ENCODE measurements at places on chromosomes 1 and 21.

DNA sequence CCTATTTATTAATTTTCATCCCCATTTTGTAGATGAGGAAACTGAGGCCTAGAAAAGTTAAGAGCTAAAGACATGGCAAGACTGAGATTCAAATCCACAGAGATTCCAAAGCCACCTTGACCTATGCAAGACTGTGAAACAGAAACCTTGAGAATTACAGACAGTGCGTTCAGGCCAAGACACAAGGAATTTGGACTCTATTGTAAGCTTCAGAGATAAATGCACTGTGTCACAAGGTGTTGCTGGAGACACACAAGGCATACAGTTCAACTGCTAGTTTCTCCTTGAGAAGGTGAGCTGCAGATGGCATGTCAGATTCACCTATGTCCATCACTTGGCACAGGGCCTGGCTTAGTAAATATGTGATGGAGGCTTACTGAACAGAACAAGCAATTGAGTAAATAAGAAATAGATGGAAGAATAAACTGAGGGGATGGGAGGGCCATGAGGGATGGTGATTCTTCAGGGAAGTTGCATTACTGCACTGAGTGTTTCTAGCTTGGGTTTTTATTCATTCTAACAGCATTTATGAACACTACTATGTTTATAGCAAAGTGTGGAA, 215.0 kb downstream of the DAB1 start:
- DNase-seq = no peak

DNA sequence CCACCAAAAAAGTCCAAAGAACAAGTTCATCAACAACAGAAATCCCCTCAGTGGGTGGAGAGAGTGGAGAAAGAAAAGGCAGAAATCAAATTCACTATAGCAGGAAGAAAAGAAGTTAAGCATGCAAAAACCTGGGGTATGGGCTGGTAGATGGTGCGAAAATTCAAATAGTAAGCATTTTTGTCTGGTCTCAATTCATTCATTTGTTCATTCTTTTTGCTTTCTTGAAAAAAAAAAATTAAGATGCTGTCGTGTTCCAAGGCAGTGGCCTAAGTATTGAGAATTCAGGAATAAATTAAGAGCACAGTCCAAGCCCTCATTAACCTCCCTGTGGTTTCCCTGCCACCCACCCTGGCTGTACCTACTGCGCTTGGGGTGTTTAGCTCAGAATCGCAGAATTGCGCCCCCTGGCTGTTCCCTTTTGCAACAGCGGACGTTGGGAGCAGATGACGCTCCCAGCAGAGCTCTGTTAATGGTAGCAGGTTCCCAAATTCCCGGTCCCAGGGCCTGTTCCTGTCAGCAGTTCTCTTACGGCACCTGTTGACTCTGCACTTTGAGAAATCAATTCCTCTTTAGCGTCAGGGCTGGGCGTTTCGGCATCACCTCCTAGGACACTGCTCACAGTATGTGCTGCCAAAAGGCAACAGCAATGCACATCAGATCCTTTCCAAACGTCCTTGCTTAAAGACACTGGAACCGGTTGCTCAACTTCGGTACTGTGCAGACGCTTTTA, 34.0 kb upstream of the SSX2IP start:
- DNase-seq = peak; percentile 9

GRCh38 chr1:113913887-113914664, 8.9 kb downstream of the DCLRE1B start:
- DNase-seq = no peak

DNA sequence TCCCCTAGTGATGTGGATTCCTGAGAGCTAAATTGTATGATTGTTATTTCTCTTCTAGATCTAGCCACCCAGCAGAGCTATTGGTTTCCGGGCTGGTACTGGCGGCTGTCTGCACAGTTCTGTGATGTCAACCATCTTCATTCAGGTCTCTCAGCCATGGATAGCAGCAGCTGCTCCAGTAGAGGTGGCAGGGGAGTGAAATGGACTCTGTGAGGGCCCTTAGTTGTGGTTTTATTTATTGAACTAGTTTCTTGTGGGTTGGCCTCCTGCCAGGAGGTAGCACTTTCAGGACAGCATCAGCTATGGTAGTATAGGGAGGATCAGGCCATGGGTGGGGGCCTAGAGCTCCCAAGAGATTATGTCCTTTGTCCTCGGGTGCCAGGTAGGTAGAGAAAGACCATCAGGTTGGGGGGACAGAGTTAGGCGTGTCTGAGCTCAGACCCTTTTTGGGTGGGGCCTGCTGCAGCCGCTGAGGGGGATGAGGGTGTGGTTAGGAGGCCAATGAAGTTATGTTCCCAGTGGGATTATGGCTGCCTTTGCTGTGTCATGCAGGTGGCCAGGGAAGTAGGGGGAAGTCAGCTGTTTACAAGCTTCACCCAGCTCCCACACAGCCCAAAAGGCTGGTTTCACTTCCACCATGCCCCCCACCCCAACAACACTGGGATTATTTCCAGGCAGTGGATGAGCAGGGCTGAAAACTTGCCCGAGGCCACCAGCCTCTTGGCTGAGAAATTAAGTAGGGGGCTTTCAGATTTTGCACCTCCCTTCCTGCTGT, 55.1 kb upstream of the RGS4 start:
- DNase-seq = no peak

GRCh38 chr1:149844101-149844500, 55.3 kb upstream of the BOLA1 start:
- DNase-seq = no peak

DNA sequence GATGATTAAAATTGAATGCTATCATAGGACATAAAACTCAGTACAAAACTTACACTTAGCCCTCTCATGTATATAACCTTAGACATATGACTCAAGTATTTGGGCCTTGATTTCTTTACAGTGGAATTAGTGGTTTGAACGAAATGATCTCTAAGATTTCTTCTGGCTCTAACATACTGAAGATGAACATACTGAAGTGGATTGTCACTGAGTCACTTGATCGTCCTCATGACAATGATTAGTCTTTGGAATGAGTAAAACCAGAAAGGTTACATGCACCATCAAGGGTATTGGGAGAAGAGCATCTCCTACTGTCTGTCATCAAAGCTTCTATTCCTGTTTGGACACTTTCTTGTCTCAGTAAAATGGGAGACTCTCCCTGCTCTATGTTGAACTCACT, 17.4 kb downstream of the FMN2 start:
- DNase-seq = no peak

GRCh38 chr1:173545688-173546087, 57.2 kb downstream of the SLC9C2 start:
- no peak for DNase-seq

DNA sequence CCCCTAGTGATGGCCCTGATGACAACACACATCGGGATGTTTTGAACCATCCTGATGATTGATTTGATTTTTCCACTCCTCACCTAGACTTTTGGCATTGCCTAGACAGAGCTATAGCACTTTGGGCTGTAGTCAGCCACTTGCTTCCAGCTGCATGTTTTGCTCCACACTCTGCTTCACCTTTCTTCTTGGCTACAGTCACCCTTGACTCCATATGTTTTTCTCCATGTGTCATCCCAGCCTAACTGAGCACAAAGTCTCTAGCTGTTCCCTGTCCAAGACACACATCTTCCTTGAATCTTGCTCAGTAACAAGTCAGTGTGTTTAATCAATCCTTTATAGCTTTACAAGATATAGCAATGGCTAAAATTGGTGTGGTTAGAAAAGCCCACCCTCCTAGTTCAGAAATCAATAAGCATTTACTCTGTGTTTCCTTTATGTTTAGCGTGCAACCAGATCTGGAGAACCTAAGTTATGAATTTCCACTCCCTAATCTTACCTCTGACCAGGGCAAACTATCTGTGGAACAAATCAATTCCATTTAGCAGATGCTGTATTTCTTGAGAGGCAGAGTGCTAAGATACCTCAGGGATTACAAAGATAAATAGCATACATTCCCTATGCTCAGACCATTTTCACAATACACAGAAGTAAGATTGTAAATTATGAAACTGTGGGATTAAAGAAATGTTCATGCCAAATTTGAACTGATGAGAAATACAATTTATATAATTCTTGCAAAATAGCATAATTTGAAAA, 98.4 kb upstream of the LYPLAL1 start:
- no peak for DNase-seq

GRCh38 chr1:3031401-3032221, 10.3 kb downstream of the ACTRT2 start:
- no peak for DNase-seq

- no peak for DNase-seq
Measured at GRCh38 chr1:236091933-236092318, 27.0 kb upstream of the NID1 start.

DNA sequence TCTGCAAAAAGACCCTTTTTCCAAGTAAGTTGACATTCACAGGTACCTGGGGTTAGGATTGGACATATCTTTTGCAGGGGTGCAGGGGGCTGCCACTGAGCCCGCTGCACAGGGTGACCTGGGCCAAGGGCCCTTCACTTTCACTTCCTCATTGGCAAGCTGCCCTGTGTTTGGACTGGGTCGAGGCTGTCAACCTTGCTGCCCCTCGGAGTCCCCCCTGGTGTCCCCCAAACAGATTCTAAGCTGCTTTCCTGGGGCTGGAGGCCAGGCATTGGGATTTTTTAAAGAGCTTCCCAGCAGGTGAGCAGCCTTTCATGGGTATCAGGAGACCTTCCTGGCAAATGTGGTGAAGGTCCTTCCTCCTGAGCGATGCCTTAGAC, 7.9 kb upstream of the UMODL1 start:
- DNase-seq = no peak

- DNase-seq = no peak
Measured at GRCh38 chr1:92736395-92736794, 48.5 kb downstream of the EVI5 start.

DNA sequence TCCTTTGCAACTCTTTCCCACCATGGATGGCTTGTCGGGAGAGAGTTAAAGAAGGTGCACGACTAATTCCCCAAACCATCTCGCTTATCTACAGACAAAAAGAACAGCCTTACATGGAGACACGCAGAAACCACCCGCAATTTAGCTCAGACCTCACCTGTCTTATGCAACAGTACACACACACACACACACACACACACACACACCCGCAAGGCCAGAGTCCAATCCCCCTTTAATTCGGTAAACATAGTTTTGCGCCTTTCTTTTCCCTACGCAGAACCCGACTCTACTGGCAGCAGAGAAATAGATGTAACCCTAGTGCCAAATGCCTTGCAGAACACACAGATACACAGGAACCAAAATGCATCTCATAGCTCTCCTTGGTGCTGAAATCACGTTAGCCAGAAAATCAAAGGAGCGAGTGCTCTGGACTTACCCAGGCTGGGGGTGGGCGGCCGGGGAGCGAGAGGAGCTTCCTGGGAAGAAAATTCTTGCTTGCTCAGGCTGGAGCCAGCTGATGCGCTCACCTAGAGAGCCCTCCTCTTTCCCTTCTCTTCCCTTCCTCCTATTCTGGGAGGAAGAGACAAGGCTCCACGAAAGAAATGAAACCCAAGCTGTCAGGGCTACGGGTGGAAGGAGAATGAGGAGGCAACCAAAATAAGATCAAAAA, 470 bp downstream of the TNR start:
- DNase-seq = no peak

DNA sequence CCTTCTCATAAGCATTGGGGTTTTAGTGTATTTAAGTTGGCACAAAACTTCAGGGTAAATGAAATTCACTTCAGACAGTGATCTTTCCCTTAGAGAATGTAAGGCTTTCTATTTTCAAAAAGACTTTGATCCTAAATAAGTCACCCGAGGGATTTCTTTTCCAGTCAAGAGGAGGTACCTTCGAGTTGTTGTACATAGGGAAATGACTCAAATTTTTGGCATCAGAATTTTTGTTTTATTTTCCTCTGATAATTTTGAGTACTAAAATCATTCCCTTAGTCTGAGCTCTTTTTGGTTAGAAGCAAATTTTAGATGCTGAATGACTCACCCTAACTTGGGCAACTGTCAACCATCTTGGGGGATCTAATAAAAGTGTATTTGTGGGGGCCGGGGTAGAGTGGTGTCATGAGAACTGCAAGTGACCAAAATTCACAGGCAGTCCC, 193.9 kb downstream of the DHRS3 start:
- no peak for DNase-seq

GRCh38 chr1:75136921-75137641, 2.9 kb downstream of the LHX8 start:
- DNase-seq = no peak

DNA sequence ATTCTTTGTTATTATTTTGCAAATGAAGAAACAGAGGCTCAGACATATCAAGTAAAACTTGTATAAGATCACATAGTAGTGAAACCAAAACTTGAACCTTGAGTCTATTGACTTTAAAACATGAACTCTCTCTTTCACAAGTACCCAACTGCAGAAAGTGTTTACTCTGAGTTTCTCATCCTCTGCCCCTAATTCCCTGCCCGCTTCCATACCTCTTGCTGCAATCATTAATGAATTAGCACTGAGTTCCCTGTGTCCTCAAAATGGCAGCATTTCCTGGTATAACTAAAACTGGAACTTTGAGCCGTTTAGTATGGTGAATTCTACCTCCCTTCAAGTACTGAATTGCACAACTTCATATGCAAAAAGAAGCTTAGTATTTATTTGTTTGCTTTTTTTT, 147.7 kb upstream of the DNAH14 start:
- DNase-seq = no peak

DNA sequence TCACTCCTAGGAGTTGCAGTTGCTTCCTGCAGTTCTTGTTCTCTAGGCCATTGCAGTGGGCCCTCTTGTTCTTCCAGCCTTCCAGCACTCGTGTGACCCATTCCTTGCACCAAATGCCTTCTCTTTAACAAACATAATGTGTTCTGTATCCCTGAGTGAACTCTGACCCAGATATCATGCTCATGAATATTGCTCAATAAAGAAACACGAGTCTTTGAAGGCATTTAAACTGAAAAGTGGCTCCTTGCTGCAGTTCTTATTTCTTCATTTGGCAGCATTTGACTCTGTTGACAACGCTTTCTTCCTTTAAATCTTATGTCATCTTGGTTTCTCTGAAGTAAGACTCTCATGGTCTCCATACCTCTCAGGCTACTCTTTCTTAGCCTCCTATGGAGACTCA, 100.7 kb upstream of the PDE4B start:
- no peak for DNase-seq

- DNase-seq = no peak
Measured at GRCh38 chr1:83845437-83846071, 153.4 kb downstream of the TTLL7 start.

DNA sequence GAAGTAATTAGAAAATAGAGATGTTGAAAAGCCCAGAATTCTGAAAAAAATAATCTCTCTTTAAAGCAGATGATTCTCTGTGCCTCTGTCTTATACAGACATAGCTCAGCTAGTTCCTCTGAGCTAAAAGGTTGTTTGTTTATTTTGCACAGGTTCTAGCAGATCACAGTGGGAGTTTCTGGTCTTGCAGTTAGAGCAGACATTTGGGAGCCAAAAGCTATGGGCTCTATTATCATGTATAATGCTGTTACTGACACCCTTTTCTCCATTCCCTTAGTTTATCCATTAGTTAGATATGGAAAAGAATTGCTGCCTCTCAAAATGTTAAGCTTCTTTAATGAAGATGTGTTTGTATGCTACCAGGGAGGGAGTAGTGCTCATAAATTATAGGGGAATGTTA, 20.5 kb upstream of the CD55 start:
- DNase-seq = no peak

GRCh38 chr1:162229549-162229948, 147.1 kb downstream of the SPATA46 start:
- DNase-seq = no peak

GRCh38 chr21:29496337-29496736, 197.6 kb downstream of the BACH1 start:
- DNase-seq = no peak

- DNase-seq = no peak
Measured at GRCh38 chr1:2143814-2144500, 50.6 kb downstream of the FAAP20 start.

GRCh38 chr1:47709872-47710231, 272.0 kb downstream of the FOXD2 start:
- no peak for DNase-seq

Data from activated CD8-positive, alpha-beta memory T cell treated with anti-CD3 and anti-CD28 coated beads for 4 hours (primary cell).